ENCODE measurements at places on chromosomes 6 and 20.

GRCh38 chr20:63354636-63355350, 6.4 kb downstream of the CHRNA4 start:
- DNase-seq = no peak

DNA sequence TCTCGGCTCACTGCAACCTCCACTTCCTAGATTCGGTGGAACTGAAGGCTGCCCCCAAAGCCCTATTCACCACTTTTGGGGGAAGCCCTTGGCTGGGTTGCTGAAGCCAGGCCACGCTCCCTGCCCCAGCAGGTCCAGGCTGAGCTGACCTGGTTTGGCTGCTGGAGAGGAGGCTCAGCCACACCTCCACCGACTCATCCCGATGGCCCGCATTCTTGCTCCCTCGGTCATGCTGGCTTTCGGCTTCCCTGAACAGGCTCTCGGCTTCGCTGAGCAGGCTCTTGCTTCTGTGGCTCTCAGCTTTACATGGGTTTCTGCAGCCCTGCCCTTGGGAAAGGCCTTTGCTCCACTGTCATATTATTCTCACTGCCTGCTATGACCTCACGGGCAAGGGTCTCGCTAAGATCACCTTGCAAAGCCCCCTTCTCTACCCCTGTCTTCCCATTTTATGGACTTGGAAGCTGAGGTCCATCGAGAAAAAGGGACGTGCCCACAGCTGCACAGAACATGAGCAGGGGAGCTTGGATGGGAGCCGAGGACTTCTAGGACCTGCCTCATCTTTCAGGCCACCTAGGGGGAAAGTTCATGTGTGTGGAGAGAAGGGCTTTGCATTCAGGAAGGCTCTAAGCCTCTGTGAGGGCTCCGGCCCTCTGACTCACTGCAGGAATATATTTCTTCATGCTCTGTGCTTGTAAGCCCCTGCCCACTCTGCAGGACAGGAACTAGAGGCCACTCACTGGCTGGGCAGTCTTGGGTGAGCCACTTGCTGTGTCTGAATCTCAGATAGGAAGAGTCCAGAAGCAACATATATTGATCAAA, 15.6 kb downstream of the ARHGAP40 start:
- no peak for DNase-seq

DNA sequence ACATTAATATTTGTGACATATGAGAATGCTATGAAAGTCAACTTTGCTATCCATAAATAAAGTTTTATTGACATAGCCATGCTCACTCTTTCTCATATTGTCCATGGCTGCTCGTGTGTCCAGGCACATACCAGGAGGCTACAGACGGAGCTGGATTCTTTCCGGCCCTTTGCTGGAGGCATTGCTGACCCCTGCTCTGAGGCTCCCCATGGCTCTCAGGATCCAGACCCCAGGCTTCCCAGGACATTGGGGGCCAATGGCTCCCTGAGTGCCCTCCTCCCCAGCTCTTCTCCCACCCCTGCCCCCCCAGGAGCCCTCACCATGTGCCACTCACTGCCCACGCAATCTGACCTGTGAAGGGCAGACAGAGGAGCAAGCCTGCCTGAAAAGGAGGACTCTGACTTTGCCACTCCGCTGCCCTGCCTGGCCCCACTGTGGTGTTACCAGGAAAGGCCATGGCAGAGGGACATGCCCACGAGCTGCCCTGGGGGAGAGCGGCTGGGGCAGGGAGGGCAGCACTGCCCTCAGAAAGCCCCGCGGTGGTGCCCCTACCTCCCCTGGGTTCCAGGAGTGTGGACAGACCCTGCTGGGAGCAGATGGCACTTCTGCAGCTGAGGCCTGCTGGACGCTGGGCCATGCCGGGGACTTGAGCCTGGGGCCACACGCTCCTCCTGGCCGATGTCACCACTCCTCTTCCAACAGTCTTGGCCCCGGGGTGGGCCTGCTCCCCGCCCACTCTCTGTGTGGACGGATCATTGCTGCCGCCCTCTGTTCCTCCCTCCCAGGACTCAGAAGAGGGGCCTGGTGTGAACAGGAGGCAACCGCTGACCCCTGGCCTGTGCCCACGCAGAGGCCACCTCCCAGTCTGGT, 97.8 kb upstream of the BHLHE23 start:
- no peak for DNase-seq

DNA sequence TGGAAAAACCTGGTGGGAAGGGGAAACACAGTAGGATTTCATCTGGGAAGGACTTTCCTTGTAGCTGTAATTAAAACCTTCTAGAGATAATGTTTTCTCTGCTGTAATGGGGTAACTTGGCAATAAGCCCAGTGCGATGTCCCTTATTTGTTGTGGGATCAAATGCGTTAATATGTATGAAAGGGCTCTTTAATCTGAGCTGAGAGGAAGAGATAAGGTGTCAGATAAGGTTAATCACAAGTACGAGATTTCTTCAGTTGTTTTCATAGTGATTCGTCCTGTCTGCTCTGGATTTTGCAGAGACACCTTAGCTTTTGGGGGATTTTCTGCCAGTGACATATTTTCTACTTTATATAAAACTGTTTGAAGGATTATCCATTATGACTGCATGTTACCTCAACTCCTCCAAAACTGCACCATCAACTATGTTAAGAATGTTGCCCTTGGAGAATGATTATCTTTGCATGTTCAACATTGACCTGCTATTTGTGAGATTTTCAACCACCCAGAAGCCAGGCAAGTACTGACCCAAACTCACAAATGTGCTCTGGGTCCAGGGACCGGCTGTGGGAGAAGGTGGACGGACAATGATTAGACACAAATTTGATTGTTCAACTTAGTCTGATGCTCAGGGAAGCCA, 21.2 kb upstream of the ELOVL5 start:
- no peak for DNase-seq

DNA sequence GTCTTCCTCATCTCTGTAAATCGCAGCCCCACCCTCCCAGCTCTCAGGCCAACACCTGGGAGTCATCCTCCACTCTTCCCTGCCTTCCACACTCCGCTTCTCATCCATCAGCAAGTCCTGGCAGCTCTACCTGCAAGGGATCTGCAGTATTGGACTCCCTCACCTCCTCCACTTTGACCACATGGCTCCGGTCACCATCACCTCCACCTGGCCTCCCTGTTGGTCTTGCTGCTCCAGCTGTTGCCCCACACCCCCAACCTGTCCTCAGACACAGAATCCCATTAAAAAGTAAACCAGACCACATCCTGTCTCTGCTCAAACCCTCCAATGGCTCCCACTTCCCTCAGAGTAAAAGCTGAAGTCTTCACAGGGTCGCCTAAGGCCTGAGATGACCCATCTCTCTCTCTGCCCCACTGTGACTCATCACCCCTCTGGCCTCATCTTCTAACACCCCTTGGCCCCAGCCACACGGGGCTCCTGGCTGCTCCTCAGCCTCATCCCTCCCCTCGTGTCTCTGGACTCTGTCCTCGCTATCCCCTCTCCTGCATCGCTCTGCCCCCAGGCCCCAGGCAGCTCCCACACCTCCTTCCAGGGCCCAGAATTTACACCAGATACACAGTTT, 185.1 kb upstream of the SULF2 start:
- DNase-seq = no peak

DNA sequence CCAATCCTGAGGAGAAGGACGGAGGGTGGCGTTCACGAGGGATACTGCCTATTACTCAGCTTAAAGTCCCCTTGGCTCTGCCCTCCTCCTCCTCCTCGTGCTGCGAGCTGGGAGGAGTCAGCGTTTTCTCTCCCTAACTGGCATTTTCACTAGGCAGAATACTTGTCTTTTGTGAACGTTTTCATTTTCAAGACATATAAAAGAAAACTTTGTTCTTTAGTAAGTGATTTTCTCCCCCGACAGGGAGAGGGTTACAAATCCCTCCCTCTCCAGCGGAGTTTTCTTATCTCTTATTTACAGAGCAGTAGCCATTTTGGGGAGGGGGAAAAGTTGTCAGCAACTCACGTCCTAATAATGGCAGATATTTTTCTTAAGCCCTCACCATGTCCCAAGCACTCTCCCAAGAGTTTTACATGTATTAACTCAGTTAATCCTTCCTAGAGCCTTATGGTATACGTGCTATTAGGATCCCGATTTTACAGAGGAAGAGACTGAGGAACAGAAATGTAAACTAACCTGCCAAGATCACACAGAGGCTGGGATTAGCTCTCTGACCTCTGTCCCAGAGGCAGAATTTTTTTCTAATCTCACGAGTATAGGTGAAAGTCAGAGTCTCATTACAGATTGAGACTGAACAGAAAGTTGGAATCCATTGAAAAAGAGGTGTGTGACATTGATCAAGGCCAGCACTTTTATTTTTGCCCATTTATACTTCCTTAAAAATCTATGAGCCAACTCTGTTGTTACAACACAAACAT, 30.0 kb upstream of the ZNF217 start:
- no peak for DNase-seq

GRCh38 chr20:44967207-44967807, 995 bp downstream of the STK4 start:
- DNase-seq = no peak

- no peak for DNase-seq
These were observed 75.9 kb downstream of the EPHA7 start for GRCh38 chr6:93343476-93343875.

DNA sequence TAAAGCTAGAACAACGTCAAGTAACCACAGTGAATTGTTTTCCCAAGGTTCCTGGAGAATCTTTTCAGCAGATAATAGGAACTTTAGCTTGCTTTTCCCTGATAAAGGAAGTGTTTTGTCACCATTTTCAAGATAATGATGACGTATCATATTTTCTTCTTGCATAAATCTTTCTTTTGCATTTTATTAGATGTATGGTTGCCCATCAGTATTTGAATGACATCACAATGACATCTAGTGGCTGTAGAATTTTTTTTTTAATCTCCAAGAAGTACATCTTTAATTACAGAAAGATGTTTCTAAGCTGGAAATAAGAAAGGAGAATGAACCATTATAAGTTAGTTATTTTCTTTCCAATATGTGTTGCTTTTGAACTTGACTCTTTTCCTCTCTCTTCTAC, 83.0 kb downstream of the CENPW start:
- no peak for DNase-seq

DNA sequence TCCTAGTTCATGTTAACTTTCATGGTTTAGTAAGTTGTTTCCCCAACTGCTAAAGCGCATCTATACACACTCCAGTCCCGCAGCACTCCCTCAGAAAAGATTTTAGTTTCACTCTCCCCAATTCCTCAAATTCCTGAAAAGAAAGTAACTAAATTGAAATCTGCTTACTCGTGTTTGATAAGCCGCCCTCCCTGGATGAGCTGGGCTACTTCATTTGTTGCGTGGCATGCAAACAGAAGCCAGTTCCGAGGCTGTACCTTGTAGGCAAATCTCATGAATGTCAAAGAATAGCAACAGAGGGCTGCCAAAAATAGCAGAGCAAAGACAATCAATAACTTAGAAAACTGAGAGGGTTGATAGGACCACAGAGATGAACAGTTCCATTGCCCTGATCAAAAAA, 16.9 kb downstream of the MPC1 start:
- no peak for DNase-seq

- no peak for DNase-seq
These were observed 172.0 kb downstream of the SCP2D1 start for GRCh38 chr20:18985551-18985950.

GRCh38 chr6:67634199-67634598, 1000.9 kb upstream of the ADGRB3 start:
- DNase-seq = no peak

DNA sequence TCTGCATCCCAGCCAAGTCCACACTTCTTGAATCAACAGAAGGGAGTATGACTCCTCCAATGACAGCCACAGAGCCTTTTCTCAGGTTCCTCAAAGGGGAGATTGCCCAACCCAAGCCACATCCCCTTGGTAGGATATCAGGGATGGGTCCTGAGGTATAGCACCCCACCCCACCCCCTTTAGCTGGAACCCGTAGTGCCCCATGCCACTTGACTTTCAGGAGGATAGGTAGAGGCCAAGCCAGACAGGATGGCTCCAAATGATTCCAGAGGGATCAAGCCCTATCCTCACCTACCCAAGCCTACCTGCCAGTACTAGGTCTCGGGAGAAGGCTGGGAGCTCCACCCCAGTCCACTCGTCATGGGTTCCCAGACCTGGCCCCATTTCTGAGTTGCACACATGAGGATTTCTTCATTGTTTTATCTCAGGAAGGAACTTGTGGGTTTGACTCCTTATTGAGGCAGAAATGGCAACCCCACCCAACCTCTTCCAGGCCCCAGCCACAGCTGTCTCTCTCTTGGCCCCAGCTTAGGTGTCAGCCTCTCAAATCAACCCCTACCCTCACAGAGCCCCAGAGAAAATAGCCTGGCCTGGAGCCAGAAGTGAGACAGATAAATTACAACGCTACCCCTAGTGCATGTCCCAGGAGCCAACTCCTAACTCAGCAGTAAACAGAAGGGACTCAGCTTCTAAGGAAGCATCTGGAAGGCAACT, 3.6 kb downstream of the CCND3 start:
- DNase-seq = no peak

GRCh38 chr6:168383062-168383854, 57.7 kb upstream of the SMOC2 start:
- no peak for DNase-seq

GRCh38 chr6:129832299-129832698, 28.8 kb downstream of the TMEM244 start:
- no peak for DNase-seq

DNA sequence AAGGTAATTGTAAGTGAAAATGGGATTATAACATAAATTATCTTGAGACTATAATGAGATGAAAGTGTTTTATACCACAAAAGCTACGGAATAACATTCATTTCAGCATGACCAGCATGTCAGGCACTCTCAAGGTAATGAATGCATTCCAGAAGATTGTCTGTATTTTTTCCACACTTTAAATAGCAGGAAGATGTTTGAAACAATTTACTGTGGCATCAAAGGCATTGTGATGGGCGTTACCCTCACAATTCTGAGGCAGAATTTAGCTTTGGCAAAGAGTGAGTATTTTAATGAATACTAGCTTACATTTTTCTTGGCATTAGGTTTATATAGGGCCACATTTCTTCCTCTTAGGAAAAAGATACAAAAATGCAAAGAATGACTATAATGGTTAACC, 627.2 kb downstream of the BCKDHB start:
- no peak for DNase-seq

GRCh38 chr20:20785226-20785625, 72.8 kb upstream of the RALGAPA2 start:
- no peak for DNase-seq

- no peak for DNase-seq
These were observed 186.1 kb upstream of the SLC24A3 start for GRCh38 chr20:19026121-19026878.

GRCh38 chr20:24043294-24043693, 54.7 kb upstream of the GGTLC1 start:
- DNase-seq = no peak

GRCh38 chr6:134822920-134823709, 126.8 kb downstream of the ALDH8A1 start:
- DNase-seq = peak; percentile 82

- no peak for DNase-seq
These were observed 83.7 kb downstream of the STXBP5 start for GRCh38 chr6:147287869-147288271.

DNA sequence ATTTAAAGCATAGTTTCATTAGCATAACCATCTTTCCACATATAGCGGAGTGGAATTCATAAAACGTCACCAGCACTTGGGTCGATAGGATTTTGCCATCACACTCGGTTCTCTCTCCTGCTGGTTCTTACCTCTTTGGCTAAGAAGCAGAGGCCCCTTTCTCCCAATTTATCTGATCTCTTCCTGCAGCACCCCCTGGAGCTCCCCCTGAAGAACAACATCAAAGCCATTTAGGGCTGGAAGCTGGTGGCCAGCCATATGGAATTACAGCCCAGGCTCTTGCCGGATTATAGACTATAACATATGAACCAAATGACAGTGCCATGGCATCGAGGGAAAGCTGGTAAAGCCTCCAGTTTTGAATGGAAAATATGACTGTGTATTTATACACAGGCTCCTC, 6.4 kb upstream of the KIF6 start:
- no peak for DNase-seq

- DNase-seq = peak; percentile 79
These were observed 65.9 kb downstream of the DLL1 start for GRCh38 chr6:170224694-170225660.

Data from NCI-H774 (cell line).